Fibroblast of skin of back (primary cell): ENCODE measurements at places on chromosomes 11 and 22.

- DNase-seq = no peak
Observed at GRCh38 chr11:120956710-120957495, 67.0 kb upstream of the TBCEL start.

DNA sequence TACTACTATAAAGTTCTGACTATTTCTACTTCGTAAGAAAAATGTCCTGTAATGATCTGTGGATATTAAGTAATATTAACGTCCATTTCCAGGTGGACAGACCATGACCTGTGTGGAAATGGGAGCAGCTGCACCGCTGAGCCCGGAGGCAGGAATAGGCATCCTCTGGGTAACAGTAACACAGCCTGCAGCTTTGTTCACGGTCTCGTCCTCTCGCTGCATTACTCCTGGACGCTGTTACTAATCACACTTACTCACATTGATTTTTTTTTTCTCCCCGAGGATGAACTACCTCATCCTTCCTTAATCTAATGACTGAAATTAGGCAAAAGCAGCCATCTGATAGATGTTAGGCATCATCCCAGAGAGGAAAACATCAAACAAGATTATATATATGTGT is 345.7 kb upstream of the NARS2 start:
- no peak for DNase-seq

GRCh38 chr22:48840112-48840949 is 987.3 kb downstream of the BRD1 start:
- DNase-seq = no peak

- no peak for DNase-seq
Observed at GRCh38 chr11:40417627-40418026, 1041.8 kb downstream of the LRRC4C start.

- no peak for DNase-seq
Observed at GRCh38 chr11:57240757-57241156, 3.7 kb upstream of the APLNR start.

- no peak for DNase-seq
Observed at GRCh38 chr22:20550057-20550817, 42.8 kb downstream of the MED15 start.

DNA sequence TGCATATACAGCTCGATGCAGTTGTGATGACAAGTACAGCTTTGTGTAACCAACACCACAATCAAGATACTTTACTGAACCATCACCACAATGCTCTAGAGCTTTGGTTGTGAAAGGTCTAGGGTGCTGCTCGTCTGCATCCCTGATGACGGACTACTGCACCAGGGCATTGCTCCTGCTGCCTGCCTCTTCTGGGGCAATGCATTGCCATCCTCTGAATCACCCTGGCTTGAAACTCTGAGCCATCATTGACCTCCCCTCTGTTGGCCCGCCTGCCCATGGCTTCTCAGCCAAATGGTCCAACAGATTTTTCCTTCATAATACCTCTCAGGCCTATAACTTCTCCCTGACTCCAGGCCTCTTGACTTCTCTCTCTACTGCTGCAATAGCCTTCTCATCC is 77.4 kb upstream of the CSNK2A3 start:
- no peak for DNase-seq

- peak; percentile 63 for DNase-seq
Observed at GRCh38 chr22:38203855-38204514, 2.2 kb downstream of the MAFF start.

DNA sequence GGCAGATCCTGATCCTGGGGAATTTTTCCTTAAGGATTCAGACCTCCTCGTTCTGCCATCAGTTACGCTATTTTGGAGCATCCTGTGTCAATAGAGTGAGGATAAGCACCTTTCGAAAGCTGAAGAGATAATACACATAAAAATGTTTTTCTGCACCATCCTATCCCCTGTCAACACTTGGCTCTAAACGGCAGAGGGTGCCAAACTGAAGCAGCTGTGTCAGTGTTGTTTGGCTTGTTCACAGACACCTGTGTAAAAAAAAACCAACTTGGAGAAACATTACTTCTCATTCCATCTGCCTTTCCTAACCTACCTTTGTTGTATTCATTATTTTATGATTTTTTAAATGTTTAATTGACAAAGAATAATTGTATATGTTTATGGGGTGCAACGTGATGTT is 417.0 kb upstream of the DDI1 start:
- no peak for DNase-seq

DNA sequence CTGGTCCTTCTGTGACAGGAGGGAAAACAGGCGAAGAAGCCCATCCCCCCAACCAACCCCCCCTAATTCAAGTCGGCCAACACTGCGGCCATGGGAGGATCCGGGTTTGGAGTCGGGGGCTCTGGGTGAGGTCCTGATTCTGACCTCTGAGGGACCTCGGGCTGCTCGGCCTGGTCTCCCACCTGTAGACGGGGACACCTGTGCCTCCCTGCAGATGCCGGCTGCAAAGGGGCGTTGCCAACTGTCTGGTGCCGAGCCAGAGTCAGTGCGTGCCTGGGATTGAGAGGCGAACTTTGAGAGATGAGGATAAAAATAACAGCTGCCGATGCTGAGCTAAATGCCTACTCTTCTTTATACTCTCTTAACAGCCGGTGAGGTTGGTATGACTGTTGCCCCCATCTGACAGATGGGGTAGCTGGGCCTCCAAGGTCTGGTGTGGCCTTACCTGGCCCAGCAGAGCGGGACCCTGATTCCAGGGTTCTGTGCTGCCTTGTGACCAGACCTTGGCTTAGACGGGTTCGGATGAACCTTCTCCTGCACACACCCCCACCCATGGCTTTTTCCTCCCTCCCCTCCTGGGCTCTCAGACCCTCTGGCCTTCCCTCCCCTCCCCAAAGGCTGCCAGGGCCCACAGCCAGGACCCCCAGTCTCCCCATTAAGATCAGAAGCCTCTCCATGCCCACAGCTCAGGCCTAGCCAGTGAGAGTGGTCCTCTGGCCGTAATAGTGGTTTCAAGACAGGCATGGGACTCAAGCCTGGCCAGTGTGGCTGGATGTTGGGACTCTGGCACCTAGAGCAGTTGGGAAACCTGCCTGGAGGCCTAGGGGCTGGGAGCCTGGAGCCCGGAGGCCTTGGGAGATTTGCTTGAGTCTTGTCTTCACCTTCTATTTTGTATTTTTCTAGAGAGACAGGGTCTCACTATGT is 41.7 kb downstream of the KCNJ4 start:
- DNase-seq = no peak

GRCh38 chr11:78562398-78562797 is 12.3 kb downstream of the NARS2 start:
- peak; percentile 85 for DNase-seq
